ENCODE measurements at places on chromosomes 2 and 18.

- no peak for DNase-seq
These were observed 41.4 kb downstream of the PKP4 start for GRCh38 chr2:158498043-158498748.

DNA sequence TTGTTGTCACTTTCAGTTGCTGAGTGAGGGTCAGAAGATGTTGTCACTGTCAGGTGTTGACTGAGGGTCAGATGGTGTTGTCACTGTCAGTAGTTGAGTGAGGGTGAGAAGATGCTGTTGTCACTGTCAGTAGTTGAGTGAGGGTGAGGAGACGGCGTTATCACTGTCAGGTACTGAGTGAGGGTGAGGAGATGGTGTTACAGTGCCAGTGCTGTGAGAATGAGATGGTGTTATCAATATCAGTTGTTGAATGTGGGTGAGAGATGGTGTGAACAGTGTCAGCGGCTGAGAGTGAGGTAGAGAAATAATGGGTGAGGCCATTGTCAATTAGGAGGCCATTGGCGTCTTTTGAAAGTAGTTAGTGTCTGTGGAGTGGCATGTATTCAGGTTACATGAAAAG, 1.6 kb upstream of the ATP9B start:
- DNase-seq, result no peak

DNA sequence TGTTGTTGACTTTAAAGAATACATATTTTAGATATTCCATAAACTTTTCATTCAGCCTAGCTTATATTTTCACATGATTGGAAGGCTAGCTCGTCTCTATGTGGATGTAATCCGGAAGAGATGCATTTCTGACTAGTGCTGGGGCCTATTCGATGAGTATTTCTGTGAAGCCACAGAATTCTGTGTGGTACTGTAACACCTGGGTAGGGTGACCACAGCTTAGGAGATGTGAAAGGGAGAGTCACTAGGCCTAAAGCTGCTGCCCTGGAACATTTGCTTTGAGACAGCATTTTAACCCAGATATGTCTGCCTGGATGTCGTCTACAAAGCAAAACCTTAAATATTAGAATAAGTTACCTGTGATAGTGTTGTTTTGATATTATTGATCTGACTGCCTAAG, 83.5 kb downstream of the ZNF236 start:
- DNase-seq, result no peak

DNA sequence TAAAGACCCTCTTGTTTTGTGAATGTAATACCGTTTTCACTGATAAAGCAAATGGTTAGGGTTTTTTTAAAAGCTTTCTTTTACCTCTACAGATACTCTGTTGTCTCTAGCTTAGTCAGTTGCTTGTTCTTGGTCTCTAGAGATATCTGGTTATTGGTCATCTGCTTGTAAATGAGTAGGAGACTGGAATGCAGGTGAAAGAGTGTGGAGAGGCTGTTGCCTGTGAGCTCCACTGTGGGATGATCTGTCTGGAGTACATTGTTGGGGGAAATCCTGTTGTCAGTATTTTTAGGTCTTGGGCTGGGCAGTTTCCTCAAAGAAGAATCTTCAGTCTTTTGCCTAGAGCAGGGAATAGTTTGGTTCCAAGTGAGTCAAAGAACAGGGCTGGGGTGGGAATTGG, 67.7 kb downstream of the SMCHD1 start:
- no peak for DNase-seq

DNA sequence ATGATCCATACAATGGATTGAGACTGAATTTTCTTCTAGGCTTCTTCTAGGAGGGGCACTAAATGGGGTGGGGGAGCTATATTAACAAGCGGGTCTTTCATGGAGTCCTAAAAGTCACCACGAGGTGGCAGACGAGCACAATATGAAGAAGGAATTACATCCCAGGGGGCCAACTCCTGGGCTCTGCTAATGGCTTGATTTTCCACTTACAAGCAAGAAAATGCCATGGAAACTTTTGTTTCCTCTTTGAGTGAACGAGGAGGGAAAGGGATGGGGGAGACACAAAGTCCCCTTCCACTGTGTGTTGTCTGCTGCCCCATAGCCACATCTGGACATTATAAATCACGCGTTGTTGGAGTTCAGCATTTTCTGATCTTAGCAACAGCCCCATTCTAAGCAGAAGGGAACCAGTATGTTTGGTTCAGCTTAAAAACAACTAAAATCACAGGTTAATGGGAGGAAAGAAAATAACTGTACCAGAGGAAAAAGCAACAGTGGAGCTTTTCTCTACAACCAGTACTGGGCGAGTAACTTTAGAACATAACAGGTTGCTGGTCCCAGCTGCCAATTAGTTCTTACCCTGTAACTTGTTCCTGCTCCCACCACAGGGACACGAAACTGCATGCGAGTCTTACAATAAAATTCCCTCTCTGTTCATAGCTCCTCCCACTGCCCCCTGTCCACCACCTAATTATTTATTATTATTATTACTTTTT, 285.0 kb upstream of the PARD3B start:
- no peak for DNase-seq

- no peak for DNase-seq
These were observed 26.3 kb downstream of the ASAP2 start for GRCh38 chr2:9232886-9233285.
